Right ventricle myocardium superior (tissue), 1 donor: ENCODE measurements at places on chromosomes 7 and 10. TPM values are rescaled to one million over a fixed set of nuclear protein-coding genes. Genes with fewer than 3 reads are reported as not detected.

PON1 gene
- not detected for total RNA-seq

CRHR2 gene
- total RNA-seq = 0.24 TPM

KCP gene
- total RNA-seq = 0.11 TPM

GIMAP6 gene
- total RNA-seq = 29.9 TPM

PRF1 gene
- total RNA-seq = 2.2 TPM

FAM25A gene
- not detected for total RNA-seq

CALHM3 gene
- not detected for total RNA-seq

MOGAT3 gene
- not detected for total RNA-seq

GRID1 gene
- total RNA-seq = 1.1 TPM

GATA3 gene
- 0.83 TPM for total RNA-seq

AOAH gene
- total RNA-seq = 2.7 TPM

RBP3 gene
- total RNA-seq = not detected

OR2A42 gene
- total RNA-seq = not detected

GNAT3 gene
- not detected for total RNA-seq

HMX2 gene
- total RNA-seq = not detected

SLC18A2 gene
- 0.22 TPM for total RNA-seq

PRPS1L1 gene
- not detected for total RNA-seq

CHAT gene
- total RNA-seq = not detected

ANXA8L1 gene
- 0.81 TPM for total RNA-seq

CALML5 gene
- total RNA-seq = not detected

PDAP1 gene
- 97.7 TPM for total RNA-seq

GOLGA7B gene
- 0.11 TPM for total RNA-seq

OTUD1 gene
- 13.3 TPM for total RNA-seq

GRID2IP gene
- not detected for total RNA-seq

STX1A gene
- 1.7 TPM for total RNA-seq

SLC29A4 gene
- total RNA-seq = 3.9 TPM

ADRB1 gene
- total RNA-seq = 63.0 TPM

THNSL1 gene
- 6.8 TPM for total RNA-seq

AGR2 gene
- total RNA-seq = not detected

STK17A gene
- total RNA-seq = 23.8 TPM

AKR1C4 gene
- not detected for total RNA-seq

ZNF518A gene
- total RNA-seq = 10.0 TPM

ECHDC3 gene
- total RNA-seq = 105 TPM

THAP5 gene
- total RNA-seq = 21.1 TPM

RELN gene
- 0.56 TPM for total RNA-seq

ATP5F1C gene
- total RNA-seq = 767 TPM

LFNG gene
- 4.6 TPM for total RNA-seq

WNT8B gene
- total RNA-seq = not detected

SVOPL gene
- not detected for total RNA-seq
